ENCODE measurements at places on chromosomes 16 and 17. TPM values are rescaled to one million over a fixed set of nuclear protein-coding genes. Genes with fewer than 3 reads are reported as not detected.

GRCh38 chr17:70295329-70295728 lies 126.0 kb downstream of the KCNJ2 start:
- H3K36me3 ChIP-seq, result no peaks in the 10 kb centered on the region
- H3K27ac ChIP-seq, result no peak overlapping the region
- no peak for DNase-seq
- no peaks in the 10 kb centered on the region for H3K27me3 ChIP-seq
- no peak overlapping the region for H3K4me3 ChIP-seq

DNA sequence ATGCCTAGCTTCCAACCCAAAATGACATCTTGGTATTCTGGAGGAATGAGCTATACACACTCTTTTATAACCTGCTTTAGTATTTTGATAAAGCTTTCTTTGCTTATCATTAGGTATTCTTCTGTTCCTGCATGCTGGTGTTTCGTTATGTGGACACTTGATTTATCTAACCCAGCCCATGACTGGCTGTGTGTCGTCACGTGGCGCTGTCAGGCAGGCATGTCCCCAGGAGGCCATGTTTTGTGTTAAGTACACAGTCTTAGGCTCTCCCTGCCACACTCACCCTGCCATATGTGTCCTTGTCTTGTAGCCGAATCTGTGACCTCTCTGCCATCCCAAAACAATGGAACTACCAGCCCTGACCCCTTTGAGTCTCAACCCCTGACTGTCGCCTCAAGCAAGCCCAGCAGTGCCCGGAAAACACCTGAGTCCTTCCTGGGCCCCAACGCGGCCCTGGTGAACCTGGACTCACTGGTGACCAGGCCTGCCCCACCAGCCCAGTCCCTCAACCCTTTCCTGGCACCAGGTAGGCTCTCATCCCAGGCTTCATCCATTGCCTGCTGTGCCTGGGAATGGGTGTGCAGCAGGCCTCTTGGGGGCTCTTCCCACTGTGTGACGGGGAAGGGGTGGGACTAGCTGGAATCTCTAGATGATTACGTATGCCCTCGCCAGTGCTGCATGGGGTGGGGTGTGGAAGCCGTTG lies 30.8 kb downstream of the B9D1 start:
- no peak for DNase-seq
- H3K36me3 ChIP-seq, result no peaks in the 10 kb centered on the region
- H3K27ac ChIP-seq, result no peak overlapping the region

- no peak for DNase-seq
- H3K4me1 ChIP-seq, result peaks cover 75% of the 10 kb centered on the region
- no peaks in the 10 kb centered on the region for H3K27me3 ChIP-seq
- H3K36me3 ChIP-seq, result peaks cover 5% of the 10 kb centered on the region
These were observed 72.8 kb downstream of the SOCS1 start for GRCh38 chr16:11183035-11183812.

GRCh38 chr16:50152807-50153595 lies at the start of gene TENT4B:
TENT4B (plus strand) TSS chr16:50153306; CDS start chr16:50153622, 316 bp downstream.
- DNase-seq, result peak; percentile 88
- H3K4me3 ChIP-seq, result peak within 1 kb of the TSS; percentile 99
- H3K27ac ChIP-seq, result peak within 1 kb of the TSS; percentile 98
- peaks cover 8% of the 10 kb centered on the region for H3K36me3 ChIP-seq

- H3K36me3 ChIP-seq, result no peaks in the 10 kb centered on the region
- no peaks in the 10 kb centered on the region for H3K4me1 ChIP-seq
These were observed 13.0 kb upstream of the SPNS3 start for GRCh38 chr17:4420692-4421131.

- H3K4me1 ChIP-seq, result peaks cover 47% of the 10 kb centered on the region
- peaks cover 21% of the 10 kb centered on the region for H3K27me3 ChIP-seq
- peak overlapping the region; percentile 76 for H3K4me3 ChIP-seq
- H3K27ac ChIP-seq, result no peak overlapping the region
These were observed 5.0 kb upstream of the TLCD2 start for GRCh38 chr17:1714980-1715802.

- peaks cover 2% of the 10 kb centered on the region for H3K36me3 ChIP-seq
- no peaks in the 10 kb centered on the region for H3K4me1 ChIP-seq
- no peak overlapping the region for H3K4me3 ChIP-seq
- no peak overlapping the region for H3K27ac ChIP-seq
- no peak for DNase-seq
- no peaks in the 10 kb centered on the region for H3K27me3 ChIP-seq
These were observed 9.2 kb downstream of the TELO2 start for GRCh38 chr16:1502092-1503004.

DNA sequence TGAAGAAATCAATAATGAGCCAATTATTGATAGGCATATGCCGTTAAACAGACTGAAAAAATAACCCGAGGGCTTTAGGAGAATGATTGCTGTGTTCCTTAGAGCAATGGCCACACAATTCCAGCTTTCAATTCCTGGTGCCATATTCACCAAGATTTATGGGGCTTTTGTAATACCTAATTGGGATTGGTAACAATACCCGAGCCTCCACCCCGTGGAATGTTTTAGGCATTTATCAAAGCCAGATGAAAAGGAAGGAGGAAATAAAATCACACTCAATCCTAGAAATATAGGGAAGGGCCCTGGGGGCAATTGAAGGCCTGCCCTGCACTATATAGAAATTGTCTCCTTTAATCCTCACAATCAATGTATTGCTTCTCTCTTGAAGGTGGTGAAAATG lies 42.1 kb upstream of the MLYCD start:
- no peaks in the 10 kb centered on the region for H3K27me3 ChIP-seq
- DNase-seq, result no peak
- no peaks in the 10 kb centered on the region for H3K36me3 ChIP-seq
- H3K4me3 ChIP-seq, result no peak overlapping the region

- no peaks in the 10 kb centered on the region for H3K27me3 ChIP-seq
- H3K4me1 ChIP-seq, result peaks cover 10% of the 10 kb centered on the region
- H3K4me3 ChIP-seq, result no peak overlapping the region
- no peaks in the 10 kb centered on the region for H3K36me3 ChIP-seq
These were observed 221.0 kb upstream of the HS3ST3A1 start for GRCh38 chr17:13822700-13823099.

GRCh38 chr16:74667255-74667700 lies 601 bp upstream of the RFWD3 start:
- peak overlapping the region; percentile 93 for H3K27ac ChIP-seq
- no peaks in the 10 kb centered on the region for H3K27me3 ChIP-seq
- peak; percentile 50 for DNase-seq
- peaks cover 17% of the 10 kb centered on the region for H3K36me3 ChIP-seq
- peaks cover 44% of the 10 kb centered on the region for H3K4me1 ChIP-seq

DNA sequence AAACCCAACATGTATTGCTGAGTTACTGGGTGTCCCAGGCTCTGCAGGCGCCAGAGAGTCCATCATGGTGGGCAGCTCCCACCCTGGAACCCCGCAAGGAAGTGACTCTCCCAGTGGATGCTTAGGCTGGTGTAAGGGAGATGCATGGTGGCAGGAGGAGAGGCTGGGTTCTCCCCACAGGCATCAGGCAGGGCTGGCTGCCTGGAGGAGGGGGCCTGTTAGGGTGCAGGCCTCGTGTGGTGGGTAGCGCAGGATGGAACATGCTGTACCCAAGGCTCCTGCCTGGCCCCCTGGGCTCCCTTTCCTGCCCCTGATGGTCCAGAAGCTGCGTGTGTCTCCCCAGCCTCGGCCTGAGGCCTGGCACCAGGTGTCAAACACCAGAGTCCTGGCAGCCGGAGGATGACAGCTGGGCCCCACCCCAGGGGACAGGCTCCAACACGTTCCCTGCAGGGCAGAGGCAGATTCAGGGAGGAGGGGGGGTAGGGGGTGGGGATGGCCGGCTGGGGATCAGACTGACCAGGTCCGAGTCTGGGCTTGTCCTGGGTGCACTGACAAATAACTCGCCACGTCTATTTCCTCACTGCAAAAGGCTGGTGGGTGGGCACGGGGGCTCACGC lies 40.2 kb upstream of the CIBAR2 start:
- no peak overlapping the region for H3K4me3 ChIP-seq
- H3K36me3 ChIP-seq, result no peaks in the 10 kb centered on the region
- no peaks in the 10 kb centered on the region for H3K27me3 ChIP-seq
- H3K27ac ChIP-seq, result no peak overlapping the region
- DNase-seq, result no peak
- H3K4me1 ChIP-seq, result peaks cover 2% of the 10 kb centered on the region

DNA sequence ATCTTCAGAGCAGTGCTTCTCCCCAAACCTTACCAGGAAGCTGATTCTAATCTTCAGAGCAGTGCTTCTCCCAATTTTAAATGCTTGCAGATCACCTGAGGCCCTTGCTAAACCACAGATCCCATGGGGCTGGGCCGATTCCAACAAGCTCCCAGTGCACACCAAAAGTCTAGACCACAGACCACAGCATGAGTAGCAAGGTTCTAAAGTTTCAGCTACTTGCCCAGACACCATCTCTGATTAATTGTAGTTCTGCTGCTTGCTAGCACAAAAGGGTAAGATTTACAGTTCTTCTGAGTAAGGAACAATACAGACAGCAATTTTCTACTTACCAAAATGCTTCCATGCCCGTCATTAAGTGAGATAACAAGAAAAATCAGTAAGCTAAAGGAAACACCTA lies 12.2 kb downstream of the CLEC3A start:
- H3K27me3 ChIP-seq, result peaks cover 10% of the 10 kb centered on the region
- H3K4me1 ChIP-seq, result peaks cover 18% of the 10 kb centered on the region
- no peak overlapping the region for H3K27ac ChIP-seq

GRCh38 chr17:46092991-46093390 lies 93.9 kb downstream of the STH start:
- H3K4me1 ChIP-seq, result peaks cover 53% of the 10 kb centered on the region
- DNase-seq, result no peak
- H3K4me3 ChIP-seq, result no peak overlapping the region
- H3K27me3 ChIP-seq, result no peaks in the 10 kb centered on the region

DNA sequence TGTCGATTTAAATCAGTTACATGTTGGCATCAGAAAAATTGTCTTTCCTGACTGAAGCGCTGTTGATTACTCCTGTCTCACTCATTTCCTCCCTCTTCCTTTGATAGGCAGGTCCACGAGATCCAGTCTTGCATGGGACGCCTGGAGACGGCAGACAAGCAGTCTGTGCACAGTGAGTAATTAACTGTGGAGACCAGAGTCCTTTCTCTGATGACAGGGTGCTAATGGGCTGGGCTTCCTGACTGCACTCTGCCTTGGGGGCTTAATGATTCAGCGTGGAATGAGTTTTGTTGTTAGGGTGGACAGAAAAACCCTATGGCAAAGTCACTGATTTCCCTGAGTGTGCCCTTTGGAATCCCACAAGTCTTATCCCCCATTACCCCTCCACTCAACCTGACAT lies 6.5 kb downstream of the GOSR2 start:
- DNase-seq, result no peak
- no peak overlapping the region for H3K27ac ChIP-seq
- H3K4me3 ChIP-seq, result no peak overlapping the region
- H3K27me3 ChIP-seq, result no peaks in the 10 kb centered on the region

DNA sequence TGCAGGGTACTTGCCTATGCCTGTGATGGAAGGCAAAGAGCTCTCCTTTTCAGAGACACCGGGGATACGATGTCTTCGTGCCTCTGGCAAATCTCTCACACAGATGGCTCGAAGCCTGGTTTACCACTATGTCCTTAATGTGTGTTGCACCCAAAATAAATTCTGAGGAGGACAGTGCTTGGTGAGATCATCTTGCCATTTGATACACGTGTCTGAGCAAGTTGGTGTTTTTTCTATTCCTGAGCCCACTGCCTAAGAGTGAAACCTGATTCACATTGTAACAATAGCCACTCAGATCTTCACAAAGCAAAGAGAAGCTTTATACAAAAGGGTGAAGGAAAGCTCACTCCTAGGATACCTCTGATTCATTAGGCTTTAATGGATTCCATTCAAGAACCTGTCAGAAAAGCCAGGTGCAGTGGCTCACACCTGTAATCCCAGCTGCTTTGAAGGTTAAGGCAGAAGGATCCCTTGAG lies 33.1 kb upstream of the AKAP1 start:
- DNase-seq, result no peak
- no peak overlapping the region for H3K4me3 ChIP-seq
- H3K4me1 ChIP-seq, result peaks cover 5% of the 10 kb centered on the region
- no peaks in the 10 kb centered on the region for H3K36me3 ChIP-seq

The RPH3AL gene
- total RNA-seq, result 3.5 TPM

The CRHR1 gene
- total RNA-seq, result not detected

The EVI2B gene
- total RNA-seq, result 37.3 TPM

The FA2H gene
- not detected for total RNA-seq

The SULT1A1 gene
- 18.6 TPM for total RNA-seq
